Activated CD4-positive, CD25-positive, alpha-beta regulatory T cell treated with anti-CD3 and anti-CD28 coated beads, Interleukin-2, amount 50 U/mL, for 24 hours (primary cell): ENCODE measurements at places on chromosomes 5 and 9.
A peak's percentile ranks its signal among the peaks of the same experiment; 100 is the strongest.

DNA sequence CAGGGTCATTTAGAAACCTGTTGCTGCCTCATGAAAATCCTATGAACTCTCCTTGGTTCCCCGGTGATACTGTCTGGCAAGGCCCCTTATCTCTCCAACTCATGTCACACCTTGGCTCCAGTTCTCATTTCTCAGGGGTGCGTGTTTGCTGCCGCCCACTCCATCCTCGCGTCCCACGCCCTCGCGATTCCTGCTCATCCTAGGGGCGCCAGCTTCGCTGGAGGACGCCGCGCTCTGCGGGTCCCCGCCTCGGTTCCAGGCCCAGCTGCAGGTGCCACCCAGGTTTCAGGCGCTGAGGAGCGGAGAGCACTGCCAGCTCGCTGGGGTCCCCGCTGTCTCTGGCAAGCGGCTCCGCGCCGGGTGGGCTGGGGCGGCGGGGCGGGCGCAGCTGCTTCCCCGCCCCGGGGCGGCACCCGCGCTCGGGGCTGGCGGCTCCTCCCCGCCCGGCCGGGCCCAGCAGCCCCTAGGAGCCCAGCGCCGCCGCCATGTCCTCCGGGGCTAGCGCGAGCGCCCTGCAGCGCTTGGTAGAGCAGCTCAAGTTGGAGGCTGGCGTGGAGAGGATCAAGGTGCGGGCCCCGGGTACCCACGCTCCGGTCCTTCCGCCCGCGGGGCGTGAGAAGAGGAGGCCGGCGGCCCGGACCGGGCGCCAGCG, at the start of gene GNG10:
Gene GNG10, plus strand, starts transcription at position 456 of the 652 bp plus-strand sequence. Its CDS starts 30 bp downstream, at position 486.
- peak; percentile 94 for ATAC-seq

DNA sequence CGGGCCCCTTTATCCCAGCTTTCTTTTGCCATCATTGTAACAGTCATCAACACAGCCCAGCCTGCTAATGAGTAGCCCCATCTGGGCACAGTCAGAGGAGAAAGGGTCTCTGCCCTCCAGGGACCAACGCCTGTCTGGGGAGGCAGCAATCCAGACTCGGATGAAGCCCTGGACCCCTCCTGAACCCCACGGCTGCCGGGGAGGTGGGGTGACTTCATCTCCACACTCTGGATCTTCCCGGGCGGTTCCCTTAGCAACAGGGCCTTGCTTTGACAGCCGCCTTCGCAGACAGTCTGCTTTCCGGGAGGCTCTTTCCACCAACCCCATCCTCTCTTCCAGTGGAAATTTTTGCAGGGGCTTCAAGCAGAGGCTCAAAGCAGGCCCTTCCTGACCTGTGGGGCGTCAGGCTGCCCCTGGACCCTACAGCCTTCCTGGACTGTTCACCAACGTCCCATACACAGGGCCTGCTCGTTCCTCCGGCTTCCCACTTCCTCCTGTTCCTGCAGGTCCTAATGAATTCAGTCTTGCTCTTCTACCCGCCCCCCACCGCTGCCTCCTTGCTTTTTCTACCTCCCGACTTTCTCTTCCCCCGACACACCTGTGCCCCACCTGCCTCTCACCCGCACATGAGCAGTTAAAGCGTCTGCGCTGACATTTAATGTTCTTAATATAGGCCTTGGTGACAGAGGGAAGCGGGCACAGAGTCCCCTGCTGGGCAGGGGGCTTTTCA, 161.7 kb upstream of the MVB12B start:
- no peak for ATAC-seq

DNA sequence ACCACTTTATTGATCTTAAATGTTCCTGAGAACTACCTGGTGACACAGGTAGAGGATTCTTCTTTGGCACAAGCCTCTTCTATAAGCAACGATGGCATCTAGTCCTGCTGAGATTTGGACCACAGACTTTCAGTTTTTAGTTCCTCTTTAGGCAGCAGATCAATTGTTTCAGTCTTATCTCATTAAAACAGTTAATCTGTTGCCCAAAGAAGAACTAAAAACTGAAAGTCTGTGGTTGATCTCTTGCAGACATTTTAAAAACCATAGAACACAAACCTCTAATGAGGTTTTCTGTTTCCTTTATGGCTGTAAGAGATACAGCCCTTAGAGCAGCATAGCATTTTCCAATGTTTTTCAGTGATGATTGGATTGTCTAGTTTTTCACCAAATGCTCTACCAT, 480.9 kb downstream of the MTRR start:
- ATAC-seq = no peak

- ATAC-seq = no peak
Observed at GRCh38 chr5:133402775-133403174, 209.6 kb downstream of the FSTL4 start.

DNA sequence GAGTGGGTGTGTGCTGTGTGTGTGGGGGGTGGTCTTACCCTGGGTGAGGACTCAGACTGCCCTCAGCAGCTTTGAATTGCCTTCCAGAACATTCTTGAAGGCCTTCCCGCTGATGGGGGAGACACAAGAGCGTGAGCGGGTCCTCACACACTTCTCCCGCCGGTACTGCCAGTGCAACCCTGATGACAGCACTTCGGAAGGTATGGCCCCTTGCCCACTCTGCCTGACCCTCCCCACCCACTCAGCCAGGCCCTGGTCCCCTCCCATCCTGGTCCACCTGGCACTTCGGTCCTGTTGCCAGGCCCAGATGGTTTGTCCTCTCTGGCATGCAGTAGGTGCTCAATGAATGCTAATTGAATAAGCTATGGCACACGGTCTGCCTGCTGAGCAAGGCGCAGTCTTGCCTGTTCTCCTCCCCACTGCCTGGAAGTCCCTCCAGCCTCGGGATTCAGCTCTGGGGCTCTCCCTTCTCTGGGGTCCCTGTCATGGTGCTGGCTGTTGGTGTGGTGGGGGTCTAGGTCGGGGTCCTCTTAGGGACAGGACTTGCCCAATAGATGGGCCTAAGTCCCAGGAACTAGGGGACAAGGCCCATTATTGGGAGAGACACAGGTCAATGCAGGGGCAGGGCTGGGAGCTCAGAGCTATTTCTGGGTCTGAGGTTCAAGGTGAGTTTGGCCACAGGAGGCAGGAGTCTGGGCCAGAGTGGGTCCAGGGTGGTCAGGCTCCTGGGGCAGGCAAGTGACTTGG, 26.4 kb downstream of the PSD2 start:
- ATAC-seq = no peak
